ENCODE measurements at places on chromosomes 5 and 9.

DNA sequence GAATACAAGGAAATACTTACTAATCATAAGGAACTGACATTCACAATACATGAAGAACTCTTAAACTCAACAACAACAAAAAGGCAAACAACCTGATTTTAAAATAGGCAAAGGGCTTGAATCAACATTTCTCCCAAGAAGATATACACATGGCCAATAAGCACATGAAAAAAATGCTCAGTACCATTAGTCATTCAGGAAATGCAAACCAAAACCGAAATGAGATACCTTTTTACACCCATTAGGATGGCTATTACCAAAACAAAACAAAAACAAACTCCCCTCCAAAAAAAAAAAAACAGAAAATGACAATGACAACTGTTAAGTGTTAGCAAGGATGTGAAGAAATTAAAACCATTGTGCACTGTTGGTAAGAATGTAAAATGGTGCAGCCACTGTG is 104.1 kb upstream of the ZNF462 start:
- no peak for DNase-seq

DNA sequence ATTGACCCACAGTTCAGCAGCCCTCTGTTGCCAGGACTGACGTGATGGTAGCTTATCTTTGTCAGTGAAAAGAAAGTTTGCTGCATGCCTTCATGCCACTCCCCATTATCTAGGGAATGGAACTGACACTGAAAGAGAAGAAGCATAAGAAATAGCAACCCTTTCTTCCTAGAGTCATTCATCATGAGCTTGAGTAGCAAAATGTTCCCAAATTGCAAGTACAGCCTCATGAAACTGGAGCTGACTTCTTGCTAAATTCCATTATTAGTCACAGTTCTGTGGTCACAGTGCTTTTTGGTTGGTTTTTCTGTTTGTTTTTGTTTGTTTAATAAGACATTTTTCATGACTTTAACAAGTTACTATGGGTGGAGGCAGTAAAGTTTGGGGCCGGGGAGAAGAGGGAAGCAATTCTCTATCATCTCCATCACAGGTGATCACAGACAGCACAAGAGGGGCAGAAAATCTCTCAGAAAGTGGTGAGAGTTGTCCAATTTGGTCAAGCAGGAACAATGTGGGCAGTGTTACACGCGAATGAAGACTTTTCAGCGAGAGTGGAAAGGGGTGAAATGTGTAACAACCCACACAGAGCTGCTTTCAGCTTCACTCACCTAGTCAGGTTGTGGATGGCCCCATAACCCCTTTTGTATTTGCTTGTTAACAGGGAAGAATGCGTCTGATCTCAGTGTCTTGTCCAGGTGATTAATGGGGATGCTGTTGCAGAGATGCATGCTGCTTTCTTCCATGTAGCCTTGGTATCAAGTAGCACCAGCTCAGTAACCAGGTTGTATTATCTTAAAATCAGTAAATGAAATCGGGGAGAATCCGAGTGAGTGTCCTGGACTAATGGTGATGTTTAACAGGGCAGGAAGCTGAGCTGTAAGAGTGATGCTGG is 440.4 kb downstream of the DMRT2 start:
- no peak for DNase-seq

- no peak for DNase-seq
Measured at GRCh38 chr5:103467831-103468230, 94.8 kb downstream of the NUDT12 start.

- no peak for DNase-seq
Measured at GRCh38 chr9:136949239-136949816, 2.7 kb upstream of the LCN12 start.

GRCh38 chr5:58800356-58800755 is 217.5 kb downstream of the RAB3C start:
- DNase-seq, result no peak

DNA sequence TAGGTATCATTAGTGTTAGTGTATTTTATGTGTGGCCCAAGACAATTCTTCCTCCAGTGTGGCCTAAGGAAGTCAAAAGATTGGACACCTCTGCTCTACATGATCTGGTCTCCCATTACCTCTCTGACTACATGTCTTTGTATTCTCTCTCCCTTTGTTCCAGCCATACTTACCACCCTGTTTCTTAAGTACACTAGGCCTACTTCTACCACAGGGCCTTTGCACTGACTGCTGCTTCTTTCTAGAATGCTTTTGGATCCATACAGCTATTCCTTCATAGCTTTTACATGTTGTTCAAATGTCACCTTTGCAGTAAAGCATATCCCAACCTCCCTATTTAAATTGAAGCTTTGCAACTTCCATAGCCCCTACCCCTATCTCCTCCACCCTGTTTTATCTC is 5.4 kb downstream of the XRCC4 start:
- DNase-seq, result no peak

DNA sequence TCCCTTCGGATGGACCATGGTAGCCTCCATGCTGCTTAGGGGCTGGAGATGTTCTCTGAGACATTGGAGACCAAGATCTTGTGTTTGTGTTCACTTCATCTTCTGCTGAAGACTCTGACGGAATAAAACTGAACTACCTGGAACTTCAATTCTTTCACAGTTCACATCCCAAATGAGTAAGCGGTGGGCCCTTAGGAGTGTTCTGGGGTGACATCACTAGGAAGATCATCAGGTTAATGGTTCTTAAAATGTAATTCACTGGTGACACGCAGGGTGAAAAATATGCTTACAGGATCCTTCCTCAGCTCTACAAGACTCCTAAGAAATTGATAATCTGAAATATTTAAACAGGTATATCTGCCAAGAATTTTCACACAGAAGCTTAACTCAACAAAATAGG is 561.5 kb downstream of the SEMA5A start:
- DNase-seq, result no peak

DNA sequence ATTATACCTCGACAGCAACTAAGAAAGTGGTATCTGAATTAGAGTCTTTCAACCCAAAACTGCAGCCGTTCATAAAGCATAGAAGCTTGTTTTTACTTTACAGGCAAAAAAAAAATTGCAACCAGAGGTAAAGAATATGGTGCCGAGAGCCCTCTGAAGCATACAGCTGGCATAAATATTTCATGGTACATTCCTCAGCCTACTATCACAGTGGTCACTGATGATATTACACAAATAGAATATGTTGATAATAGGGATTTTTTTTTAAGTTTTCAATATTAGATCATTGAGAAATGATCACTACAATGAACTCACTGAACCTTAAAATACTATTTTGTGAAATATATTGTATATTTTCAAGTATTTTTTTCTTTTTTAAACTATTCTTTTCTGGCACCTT is 6.2 kb upstream of the SMC2 start:
- no peak for DNase-seq

GRCh38 chr9:9783711-9784110 is 829.1 kb downstream of the PTPRD start:
- DNase-seq, result no peak

GRCh38 chr5:34639852-34640626 is 16.1 kb upstream of the RAI14 start:
- no peak for DNase-seq

- no peak for DNase-seq
Measured at GRCh38 chr5:143120460-143121134, 282.9 kb downstream of the NR3C1 start.

DNA sequence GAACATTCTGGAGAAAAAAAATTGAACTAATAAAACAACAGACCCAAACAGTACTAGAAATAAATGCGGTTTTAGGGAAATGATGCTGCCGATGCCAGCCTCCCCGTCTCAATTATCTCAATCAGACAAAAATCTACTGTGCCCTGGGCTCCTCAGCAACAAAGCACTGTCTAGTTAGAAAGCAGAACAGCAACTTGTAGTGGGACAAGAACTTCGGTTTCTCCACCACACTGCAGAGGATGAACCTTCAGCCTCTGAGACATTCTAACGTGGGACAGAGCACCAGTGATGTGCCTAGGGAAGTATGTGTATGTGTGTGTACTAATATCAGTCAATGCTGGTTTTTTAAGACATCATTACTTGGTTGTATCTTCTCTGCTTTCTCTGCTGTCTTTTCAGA is 11.1 kb upstream of the CAST start:
- no peak for DNase-seq

All from stimulated activated CD4-positive, alpha-beta T cell treated with anti-CD3 and anti-CD28 coated beads, TNF-alpha, amount 100 ng/mL, for 24 hours (primary cell).